Left colon (tissue), 2 donors: ENCODE measurements at places on chromosomes 2 and 18. TPM values are rescaled to one million over a fixed set of nuclear protein-coding genes. Genes with fewer than 3 reads are reported as not detected.

PLEKHA3 gene
- total RNA-seq = 17.7 TPM

- no peak for DNase-seq
These were observed 73.1 kb upstream of the CXCR4 start for GRCh38 chr2:136191041-136191440.

ABCG5 gene
- 0.14 TPM for total RNA-seq

CDH19 gene
- total RNA-seq = 5.4 TPM
